ENCODE measurements at places on chromosomes 7 and 10.

GRCh38 chr10:80582286-80582960 is 44.7 kb downstream of the SH2D4B start:
- no peak for DNase-seq

- DNase-seq, result no peak
These were observed 253.3 kb downstream of the KLF6 start for GRCh38 chr10:3531670-3532069.

- no peak for DNase-seq
These were observed 127.9 kb downstream of the TCERG1L start for GRCh38 chr10:131183546-131184045.

DNA sequence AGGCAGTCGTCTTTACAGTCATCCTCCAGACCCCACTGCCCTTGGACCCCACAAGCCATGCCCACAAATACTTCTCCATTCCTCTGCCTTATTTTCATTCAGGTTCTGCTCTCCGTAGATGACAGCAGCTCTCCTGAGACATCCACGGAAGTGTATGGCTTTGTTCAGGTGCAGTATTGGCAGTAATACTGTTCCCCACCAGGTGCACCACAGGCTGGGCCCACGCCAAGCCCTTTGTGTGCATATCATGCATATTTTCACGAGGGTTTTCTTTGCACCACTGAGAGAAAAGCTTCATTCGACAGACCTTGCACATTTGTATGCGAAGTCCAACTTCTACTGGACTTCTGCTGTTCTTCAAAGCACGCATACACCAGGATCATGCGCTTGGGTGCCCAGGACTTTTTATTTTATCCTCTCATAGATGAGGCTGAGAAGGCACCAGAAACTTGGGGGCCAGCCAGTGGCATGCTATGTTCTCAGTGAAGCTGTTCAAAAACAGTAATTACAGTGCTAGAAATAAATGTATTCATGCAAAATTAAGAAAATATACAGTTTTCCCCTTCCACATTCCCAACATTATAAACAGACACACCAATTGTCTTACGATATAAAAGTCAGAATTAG is 37.8 kb upstream of the PITRM1 start:
- no peak for DNase-seq

DNA sequence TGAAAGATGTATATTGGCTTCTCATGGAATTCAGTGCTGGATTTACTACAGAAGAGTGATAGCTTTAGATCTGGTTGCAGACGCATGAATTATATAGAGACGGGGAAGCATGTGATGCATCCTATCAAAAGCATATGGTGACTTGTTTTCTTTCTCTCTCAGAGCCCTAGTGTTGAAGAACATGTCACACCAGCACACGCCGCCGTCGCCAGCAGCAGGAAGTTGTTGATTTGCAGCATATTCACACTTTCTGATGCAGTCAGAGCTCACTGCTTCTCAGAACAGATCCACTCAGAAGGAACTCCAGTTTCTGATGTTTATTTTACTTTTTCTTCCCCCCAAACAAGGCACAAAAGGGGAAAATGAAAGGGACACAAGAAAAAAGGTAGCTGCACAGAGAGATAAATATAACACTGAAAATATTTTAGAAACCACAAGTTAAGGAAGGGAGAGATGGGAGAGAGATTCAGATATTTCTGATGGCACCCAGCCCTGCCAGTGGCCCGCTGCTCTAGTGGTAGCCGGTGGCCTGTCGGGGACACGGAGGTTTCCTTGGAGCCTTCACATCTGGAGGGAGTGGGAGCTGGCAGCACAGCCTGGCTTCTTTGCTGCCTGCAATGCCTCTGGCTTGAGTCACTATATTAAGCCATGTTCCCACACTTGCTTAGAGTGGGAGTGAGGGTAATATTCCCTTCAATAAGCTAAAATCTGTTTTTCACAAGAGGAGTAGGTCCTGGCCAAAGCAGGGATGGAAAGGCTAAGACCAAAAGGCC is 123.2 kb downstream of the NRP1 start:
- no peak for DNase-seq

GRCh38 chr10:96043893-96044715 is 721 bp downstream of the CCNJ start:
- DNase-seq, result peak; percentile 93

DNA sequence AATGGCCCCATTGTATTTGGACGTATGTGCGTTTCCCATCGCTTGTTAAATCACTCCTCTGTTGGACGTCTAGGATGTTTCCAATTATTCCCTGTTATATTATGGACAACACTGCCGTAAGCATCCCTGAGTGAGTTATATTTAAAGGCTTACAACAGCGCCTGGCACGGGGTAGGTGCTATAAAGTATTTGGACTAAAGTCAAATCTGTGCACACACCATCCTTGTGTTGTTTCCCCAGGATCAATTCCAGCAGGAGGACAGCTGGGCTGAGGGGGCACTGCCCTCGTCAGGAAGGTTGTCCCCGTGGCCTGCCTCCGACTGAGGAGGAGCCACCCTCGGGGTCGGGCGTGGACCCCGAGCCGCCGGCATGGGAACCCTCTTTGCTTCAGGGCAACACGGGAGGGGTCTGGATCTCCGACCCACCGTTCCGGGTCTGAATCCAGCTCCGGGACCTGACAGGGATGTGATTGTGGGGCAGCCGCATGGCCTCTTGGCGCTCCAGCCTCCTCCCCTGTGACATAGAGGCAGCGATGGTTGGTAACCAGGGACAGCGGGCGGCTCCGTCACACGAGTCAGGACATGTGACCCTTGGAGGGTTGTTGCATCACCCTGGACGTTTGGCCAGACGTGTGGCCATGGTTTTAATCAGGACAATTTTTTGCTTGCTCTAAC is 1.5 kb upstream of the JAKMIP3 start:
- DNase-seq, result no peak

GRCh38 chr7:40649247-40649646 is 514.4 kb downstream of the SUGCT start:
- DNase-seq, result no peak

DNA sequence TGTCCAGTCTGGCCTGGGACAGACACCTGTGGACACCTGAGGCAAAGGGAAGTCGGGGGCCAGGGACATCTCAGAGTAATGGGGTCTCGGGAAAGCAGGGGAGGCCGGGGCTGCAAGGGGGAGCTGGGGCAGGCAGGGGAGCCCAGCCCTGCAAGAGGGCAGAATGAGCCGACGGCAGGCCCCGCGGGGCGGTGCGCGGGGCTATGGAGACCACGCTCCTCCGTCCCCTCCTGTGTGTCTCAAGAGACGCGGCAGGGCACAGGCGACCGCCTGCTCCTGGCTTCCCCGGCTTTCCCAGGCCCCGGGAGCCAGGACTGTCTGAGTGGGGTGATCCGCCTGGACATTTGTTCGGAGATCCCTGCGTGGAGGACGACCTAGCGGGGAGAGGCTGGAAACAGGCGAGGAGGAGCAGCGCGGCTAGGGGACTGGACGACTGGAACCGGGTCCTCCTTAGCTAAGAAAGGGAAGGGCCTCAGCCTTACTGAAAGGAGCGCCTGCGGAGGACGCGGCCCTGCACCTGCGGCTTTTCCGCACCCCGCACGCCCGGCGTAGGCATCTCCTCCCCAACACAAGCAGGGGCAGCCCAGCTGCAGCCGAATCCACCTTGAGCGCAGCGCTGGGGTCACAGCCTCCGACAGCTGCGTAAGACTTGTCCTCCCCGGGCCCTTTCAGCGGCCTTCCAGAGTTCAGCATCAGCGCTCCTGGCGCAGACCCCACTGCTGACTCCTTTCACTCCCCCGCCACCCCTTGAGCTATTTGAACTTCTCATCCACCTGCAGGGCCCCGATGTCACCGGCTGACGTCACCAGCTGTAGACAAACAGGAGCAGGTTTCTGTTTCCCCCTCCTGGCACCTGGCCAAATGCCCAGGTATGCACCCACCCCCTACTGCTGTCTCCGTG is 176.4 kb downstream of the ZNF248 start:
- DNase-seq, result no peak

- no peak for DNase-seq
These were observed 60.0 kb upstream of the KLF14 start for GRCh38 chr7:130793855-130794618.

DNA sequence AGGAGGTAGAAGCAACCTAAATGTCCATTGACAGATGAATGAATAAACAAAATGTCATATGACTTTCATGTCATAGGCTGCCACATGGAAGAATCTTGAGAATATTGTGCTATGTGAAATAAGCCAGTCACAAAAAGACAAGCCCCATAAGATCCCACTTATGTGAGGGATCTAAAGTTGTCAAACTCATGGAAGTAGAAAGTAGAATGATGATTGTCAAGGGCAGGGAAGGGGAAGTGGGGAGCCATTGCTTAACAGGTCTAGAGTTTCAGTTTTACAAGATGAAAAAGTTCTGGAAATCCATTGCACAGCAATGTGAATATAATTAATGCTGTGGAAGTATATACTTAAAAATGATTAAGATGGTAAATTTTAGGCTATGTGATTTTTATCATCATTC is 229.3 kb upstream of the KMT2E start:
- DNase-seq, result no peak

GRCh38 chr10:57785546-57785945 is 482.1 kb downstream of the IPMK start:
- no peak for DNase-seq

DNA sequence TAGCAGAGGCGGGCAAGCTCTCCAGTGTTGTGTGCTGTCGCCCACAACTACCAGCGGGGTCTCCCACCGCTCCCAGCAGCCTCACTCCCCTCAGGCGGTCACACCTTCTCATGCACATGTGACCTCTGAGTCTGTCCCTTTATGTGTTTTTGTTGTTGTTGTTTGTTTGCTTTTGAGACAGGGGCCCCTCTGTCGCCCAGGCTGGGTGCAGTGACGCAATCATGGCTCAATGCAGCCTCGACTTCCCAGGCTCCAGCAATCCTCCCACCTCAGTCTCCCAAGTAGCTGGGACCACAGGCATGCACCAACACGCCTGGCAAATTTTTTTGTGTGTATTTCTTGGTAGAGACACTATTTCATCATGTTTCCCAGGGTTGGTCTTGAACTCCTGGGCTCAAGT is 1.5 kb downstream of the CPSF4 start:
- DNase-seq, result no peak

- DNase-seq, result no peak
These were observed 24.3 kb upstream of the TOMM7 start for GRCh38 chr7:22846961-22847360.

- DNase-seq, result no peak
These were observed 7.3 kb upstream of the ZNF518A start for GRCh38 chr10:96122824-96123223.

DNA sequence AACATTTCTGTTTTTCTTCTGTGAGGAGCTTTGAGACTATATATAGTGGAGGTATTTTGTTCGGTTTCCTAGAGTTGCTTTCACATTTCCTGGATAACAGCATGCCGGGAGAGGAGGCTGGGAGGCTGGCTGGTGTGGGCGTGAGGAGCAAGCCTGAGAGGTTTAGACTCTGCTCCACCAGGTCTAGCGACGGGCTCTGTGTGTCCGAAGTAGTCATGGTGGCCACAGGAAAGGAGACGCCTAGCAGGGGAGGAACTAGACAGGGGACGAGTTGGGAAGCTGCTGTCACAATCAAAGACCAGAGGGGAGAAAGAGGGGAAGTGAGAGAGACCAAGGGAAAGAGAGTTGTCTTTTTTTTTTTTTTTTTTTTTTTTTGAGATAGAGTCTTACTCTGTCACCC is 19.6 kb downstream of the PTPRE start:
- no peak for DNase-seq

- no peak for DNase-seq
These were observed 7.9 kb upstream of the NUDCD3 start for GRCh38 chr7:44498230-44498954.

DNA sequence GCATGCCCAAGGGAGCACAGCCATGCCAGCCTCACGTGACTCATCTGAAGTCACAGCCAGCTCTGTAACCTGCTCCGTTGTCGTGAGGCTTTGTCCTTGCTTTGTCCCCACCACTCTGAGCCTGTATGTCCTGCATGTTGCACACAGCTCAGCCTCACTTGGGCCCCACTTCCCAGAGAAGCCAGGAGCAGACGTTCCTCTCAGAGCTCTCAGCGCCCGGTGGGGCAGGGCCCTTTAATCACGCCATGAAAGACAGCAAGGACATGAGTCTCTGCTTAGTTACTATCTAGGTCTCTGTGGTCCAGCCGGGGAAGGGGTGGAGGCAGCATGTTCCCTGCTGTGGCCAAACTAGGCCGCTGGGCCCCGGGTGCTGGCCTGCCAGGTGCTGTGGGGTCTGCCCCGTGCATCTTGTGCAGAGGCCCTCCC is 127.4 kb upstream of the FAM20C start:
- DNase-seq, result peak; percentile 54

GRCh38 chr10:31083765-31084184 is 52.1 kb upstream of the ZNF438 start:
- DNase-seq, result peak; percentile 28

- peak; percentile 88 for DNase-seq
These were observed 6.1 kb upstream of the MYOZ1 start for GRCh38 chr10:73647211-73647874.

DNA sequence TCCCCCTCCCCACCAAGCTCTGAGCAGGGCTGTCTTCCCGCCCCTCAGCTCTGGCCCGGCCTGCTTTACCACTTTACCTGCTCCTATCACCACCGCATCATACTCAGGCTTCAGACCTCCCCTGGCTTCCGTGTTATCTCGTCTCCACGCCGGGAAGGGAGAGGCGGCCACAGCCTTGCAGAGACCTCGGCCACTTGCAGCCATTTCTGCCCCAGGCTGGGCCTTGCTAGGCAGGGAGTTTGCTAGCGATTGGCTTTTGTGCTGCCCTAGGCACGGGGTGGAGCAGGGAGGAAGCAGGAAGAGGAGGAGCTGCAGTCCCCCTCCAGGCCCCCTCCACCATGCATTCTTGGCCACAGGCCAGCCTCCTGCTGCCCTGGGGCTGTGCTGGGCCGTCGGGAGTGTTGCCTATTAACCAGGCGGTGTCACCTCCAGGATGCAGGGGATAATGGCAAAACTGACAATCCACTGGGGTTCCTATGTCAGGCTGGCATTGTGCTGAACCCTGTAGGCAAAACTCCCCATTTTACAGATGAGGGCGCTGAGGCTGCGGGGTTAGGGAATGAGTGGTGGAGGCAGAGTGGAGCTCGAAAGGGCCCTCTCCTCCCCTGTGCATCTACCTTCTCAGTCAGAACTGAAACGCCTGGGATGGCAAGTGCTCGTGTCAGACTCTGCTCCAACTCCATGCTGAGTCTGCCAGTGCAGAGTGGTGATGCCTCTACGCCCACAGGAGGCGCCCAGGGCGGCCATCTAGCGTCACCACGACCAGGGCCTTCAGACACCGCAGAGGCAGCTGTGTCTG is at the start of gene PYROXD2:
Gene PYROXD2, minus strand, starts transcription at position 251 of the 799 bp plus-strand sequence. Its CDS starts 47 bp downstream, at position 204.
- peak; percentile 85 for DNase-seq

DNA sequence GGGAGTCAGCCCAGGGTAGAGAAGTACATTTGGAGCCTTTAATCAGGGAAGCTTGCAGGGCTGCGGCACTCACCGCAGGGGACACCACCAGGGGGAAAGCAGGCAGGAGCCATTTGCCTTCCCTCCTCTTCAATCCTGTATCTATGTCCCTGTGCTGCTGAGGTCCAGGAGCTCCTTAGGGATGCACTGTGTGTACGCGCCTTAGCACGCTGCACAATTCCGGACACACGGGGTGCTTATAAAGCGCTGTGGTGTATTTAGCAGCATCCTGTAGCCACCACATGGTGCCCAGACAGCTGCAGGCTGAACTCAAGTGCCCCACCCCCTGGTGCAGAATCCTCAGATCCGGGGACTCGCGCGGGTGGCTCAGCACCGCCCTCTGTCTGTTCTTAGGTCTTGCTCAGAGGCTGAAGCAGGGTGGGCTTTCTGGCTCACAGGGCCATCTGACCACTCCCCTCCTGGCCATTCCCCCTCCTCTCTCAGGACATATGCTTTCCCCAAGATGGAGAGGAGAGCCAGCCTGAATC is 421.4 kb downstream of the SDK1 start:
- DNase-seq, result peak; percentile 80

GRCh38 chr7:131250331-131250730 is 77.3 kb upstream of the MKLN1 start:
- peak; percentile 27 for DNase-seq
